CD4-positive, alpha-beta T cell treated with Interleukin-2 at 100 ng/mL for 4 hours (primary cell): ENCODE measurements at places on chromosomes 4 and X.
A peak's percentile ranks its signal among the peaks of the same experiment; 100 is the strongest.

GRCh38 chrX:118174516-118175098 lies 58.0 kb upstream of the KLHL13 start:
- DNase-seq = no peak

- no peak for DNase-seq
Measured at GRCh38 chrX:140157143-140157542, 191.8 kb upstream of the CXorf66 start.

GRCh38 chr4:152640058-152640921 lies 39.5 kb downstream of the TMEM154 start:
- peak; percentile 55 for DNase-seq

GRCh38 chrX:253451-254297 lies 27.5 kb upstream of the PLCXD1 start:
- no peak for DNase-seq

- peak; percentile 11 for DNase-seq
Measured at GRCh38 chr4:182916483-182917181, 554 bp downstream of the DCTD start.

DNA sequence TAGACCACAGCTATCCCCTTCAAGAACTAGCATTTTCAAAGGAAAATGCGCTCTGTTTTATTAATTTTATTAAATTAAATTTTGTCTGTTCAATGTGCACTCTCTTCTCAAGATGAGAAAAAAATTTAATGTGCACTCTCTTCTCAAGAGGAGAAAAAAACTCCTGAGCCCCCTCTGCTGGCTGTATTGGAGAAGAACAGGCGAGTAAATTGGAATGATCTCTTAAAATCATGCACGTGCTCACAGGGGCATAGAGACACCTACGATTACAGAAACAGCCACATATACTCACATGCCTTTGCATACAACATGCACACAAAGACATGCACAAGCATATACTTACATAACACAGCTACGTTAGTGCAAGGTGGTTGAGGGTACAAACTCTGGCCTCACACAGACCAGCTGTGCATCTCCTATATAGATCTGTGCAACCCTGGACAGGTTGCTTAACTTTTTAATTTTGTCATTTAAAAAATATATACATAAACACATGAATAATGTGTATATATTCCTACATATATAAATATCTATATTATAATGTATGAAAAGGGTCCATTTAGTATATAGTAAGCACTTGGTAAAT lies 176.2 kb upstream of the CXorf66 start:
- peak; percentile 23 for DNase-seq

DNA sequence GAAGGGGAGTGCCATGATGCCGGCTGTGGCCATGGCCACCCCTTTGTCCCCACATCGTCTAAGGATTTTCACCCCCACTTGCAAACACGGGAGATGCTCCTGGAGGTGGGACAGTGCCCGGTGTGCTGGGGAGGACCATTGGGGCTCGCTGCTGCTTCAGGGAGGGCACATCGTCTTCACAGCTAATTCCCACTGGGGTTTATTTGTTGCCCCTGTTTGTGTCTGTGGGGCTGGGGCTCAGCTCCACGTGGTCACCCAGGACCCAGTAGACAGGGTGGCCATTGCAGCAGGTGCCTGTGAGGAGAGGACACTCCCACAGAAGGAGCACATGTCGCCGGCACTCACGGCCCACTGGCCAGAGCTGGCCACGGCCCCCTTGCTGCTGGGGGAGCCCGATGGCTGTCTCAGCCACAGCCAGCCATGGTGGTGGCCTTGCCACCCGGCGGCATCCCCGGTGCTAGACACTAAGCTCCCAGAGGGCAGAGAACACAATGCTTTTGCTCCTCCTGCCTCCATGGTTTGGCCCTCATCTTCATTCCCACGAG lies 27.8 kb upstream of the GRPEL1 start:
- DNase-seq = no peak

- no peak for DNase-seq
Measured at GRCh38 chrX:141405486-141405852, 163.2 kb upstream of the SPANXC start.

- no peak for DNase-seq
Measured at GRCh38 chr4:65661471-65661870, 8.8 kb downstream of the EPHA5 start.

DNA sequence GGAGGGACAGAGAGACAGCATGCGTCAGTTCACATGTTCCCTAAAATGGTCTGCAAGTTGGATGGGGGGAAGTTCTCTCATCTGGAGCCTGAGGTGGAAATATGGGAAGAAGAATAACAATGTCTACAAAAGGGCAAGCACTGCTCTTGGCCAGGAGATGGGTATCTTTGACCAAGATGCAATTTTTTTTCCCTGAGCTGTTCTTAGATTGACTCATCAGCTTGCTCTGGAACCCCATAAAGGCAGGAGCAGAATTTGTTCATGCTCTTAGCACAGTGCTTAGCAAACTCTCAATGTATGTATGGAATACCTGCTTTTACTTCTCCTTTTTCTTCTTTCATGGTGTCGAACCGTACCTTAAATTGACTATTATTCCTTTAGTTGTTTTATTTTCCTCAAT lies 90.5 kb upstream of the ZNF827 start:
- no peak for DNase-seq

GRCh38 chr4:139619644-139620043 lies 46.0 kb upstream of the MGST2 start:
- DNase-seq = no peak

GRCh38 chrX:41946989-41947612 lies 23.7 kb upstream of the CASK start:
- DNase-seq = peak; percentile 4

DNA sequence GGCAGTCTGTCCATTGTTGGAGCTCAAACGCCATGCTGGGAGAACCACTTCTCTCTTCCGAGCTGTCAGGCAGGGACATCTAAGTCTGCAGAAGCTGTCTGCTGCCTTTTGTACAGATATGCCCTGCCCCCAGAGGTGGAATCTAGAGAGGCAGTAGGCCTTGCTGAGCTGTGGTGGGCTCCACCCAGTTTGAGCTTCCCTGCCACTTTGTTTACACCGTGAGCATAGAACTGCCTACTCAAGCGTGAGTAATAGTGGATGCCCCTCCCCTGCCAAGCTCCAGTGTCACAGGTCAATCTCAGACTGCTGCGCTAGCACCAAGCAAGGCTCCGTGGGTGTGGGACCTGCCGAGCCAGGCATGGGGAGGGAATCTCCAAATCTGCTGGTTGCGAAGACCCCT lies 145.7 kb downstream of the VSIG4 start:
- peak; percentile 39 for DNase-seq

- no peak for DNase-seq
Measured at GRCh38 chr4:138521809-138522208, 279.7 kb upstream of the SLC7A11 start.

GRCh38 chrX:48558271-48558670 lies 16.0 kb upstream of the RBM3 start:
- no peak for DNase-seq

GRCh38 chrX:108664701-108665100 lies 71.7 kb downstream of the IRS4 start:
- DNase-seq = no peak

- DNase-seq = no peak
Measured at GRCh38 chr4:47465004-47465403, 1.5 kb upstream of the COMMD8 start.

- DNase-seq = peak; percentile 74
Measured at GRCh38 chr4:74228691-74229640, 71.0 kb downstream of the MTHFD2L start.

DNA sequence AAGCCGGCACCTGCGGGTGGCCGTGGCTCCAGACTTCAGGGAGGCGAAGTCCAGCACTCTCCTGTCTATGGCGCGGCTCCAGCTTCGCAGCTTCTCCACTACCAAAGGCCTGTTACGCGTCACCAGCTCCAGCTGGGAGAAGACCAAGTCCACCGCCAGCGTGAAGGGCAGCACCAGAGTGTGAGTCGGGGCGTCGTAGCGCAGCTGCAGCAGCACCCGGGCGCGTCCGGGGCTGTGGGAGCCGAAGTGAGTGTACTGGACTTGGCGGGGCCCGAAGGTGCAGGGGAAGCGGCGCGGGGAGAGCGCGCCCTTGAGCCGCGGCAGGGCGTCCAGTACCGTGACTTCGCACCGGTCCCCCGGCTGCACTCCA lies 444 bp downstream of the FREM3 start:
- DNase-seq = no peak

GRCh38 chr4:38151873-38152272 lies 191.7 kb downstream of the PTTG2 start:
- DNase-seq = no peak

DNA sequence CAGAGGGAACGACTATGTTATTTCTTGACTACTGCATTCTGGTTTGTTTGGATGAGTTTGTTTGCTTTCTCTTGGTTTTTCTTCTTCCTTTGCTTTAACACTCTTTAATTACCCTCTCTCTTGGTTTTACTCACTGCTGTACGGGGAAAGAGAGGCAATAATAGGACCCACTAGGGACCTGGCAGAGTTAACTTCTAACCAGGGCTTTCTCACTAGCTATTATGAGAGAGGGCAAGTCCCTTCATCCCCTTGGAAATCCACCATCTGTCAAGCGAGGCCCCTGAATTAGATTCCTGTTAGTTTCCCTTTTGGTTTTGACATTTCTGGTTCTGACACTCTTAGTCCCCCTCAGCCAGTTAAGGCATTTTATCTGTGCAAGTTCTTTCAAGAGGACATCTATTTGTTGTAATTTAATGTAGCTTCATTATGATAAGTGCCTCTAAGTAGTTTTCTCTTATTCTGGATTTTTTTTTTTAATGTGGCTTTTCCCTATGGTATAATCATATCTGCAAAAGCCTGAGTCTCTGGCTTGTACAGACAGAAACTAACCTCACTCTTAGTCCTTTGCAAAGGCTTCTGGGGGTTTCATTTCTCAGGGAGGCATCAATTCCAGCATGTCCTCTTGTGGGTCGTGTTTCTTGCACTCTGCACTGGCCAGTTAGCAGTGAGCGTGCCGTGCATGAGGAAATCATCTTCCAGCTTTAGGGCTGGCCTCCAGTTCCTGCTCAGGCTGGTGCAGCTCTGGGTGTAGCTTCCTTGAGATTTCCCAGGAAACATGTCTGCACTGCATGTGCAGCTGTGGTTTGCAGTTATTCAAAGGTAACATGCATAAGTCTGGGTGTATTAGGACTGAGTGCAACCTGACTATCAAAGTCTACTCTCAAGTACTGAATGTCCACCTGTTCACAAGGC lies 221.3 kb downstream of the STIM2 start:
- no peak for DNase-seq

DNA sequence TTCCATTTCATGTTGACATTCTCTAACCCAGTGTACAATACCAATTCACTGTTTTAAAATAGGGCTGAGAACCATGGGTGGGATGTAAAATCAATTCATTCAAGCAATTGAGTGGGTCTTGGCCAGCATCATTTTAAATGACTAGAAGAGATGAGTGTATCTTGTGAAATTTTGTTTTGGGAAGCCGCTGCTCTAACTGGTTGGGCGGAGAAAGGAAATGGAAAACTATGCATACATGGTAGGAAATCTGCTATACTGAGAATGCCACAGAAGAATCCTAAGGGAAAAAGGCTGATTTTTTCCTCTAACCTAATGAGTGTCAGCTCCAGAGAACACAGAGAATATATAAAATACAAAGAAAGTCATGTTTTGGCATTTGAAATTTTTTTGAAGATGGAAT lies 54.8 kb upstream of the DCLK2 start:
- no peak for DNase-seq

DNA sequence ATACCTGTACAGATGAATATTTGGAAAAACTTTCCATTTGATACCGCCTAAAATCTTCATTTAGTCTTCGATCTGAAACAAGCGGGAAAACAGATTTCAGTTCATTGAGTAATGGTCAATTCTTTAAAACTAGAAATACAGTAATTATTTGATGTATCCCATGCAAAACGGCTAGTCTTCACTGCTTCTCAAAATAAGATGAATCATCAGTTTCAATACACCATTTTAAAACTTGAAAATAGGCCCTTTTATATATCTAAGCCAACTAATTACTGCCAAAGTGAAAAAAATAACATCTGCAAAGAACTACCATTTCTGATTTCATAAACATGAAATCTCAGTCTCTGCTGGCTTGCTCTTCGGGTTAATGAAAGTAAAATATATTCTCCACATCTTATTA lies 11.0 kb downstream of the SCLT1 start:
- DNase-seq = no peak

DNA sequence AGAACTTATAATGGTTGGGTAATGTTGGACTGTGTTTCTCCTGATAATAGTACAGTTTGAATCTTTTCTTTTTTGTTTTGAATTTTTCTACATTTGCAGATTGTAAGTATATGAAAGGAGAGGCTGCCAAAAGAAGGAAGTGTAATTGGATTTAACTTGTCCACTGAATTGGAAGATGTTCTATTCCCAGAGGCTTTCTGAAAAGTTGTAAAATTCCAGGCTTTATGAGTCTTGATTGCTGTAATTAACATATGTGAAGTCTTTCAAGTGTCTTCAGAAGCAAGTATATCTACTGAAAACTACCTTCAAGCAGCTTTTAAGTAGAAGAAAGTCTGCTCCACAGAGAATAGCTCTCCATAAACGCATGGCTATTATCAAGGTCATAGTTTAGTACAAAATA lies 2456.4 kb downstream of the PCDH7 start:
- DNase-seq = no peak

DNA sequence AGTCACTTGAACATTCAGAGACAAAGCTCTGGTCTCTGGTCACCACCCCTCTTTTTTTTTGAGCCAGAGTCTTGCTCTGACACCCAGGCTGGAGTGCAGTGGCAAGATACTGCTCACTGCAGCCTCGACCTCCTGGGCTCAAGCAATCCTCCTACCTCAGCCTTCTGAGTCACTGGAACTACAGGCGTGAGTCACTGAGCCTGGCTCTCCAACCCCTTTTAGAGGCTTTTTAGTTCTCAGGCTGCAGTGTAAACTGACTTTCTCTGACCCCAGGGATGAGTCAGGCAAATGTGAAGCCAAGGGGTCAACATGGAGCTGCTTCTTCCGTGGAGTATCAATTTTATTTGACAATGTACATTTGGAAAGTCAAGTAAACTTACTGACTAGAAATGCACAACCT lies 229.2 kb downstream of the PTTG2 start:
- no peak for DNase-seq

GRCh38 chr4:164956766-164957643 lies 20.5 kb downstream of the TRIM61 start:
- DNase-seq = peak; percentile 69

GRCh38 chr4:182826391-182826790 lies 90.8 kb downstream of the DCTD start:
- no peak for DNase-seq

- peak; percentile 12 for DNase-seq
Measured at GRCh38 chrX:45068569-45068968, 132.1 kb downstream of the DIPK2B start.

DNA sequence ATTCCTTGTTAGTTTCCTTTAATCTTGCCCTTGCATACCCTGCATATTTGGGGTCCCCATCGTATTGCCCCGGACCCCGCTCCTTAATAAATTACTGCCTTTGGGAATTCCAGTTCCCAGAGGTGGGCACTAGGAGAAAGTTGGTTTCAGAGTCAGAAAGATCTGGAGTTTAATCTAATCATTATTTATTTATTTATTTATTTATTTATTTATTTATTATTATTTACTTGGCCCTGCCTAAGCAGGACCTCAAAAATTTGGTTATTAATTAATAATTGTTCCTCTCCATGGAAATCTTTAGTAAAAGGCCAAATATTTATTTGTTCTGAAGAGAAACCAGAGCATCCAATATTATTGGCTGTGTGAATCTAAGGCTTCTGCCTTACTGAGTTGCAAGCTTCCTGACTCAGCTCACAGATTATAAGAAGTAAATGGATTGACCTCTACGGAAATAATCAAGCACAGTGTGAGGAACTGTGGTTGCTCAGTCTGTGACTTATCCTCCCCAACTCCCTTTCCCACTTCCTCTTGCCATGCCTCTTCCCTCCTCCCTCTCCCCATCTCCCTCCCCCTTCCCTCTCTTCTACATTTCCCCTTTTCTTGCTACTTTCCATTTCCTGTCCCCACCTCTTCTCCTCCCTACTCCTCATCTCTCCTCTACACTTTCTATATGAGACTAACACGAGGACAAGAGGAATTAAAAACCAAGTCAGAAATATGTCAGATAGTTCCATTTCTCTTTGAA lies 61.5 kb upstream of the AP1S2 start:
- DNase-seq = no peak
